ENCODE measurements at places on chromosomes 6 and 20.

DNA sequence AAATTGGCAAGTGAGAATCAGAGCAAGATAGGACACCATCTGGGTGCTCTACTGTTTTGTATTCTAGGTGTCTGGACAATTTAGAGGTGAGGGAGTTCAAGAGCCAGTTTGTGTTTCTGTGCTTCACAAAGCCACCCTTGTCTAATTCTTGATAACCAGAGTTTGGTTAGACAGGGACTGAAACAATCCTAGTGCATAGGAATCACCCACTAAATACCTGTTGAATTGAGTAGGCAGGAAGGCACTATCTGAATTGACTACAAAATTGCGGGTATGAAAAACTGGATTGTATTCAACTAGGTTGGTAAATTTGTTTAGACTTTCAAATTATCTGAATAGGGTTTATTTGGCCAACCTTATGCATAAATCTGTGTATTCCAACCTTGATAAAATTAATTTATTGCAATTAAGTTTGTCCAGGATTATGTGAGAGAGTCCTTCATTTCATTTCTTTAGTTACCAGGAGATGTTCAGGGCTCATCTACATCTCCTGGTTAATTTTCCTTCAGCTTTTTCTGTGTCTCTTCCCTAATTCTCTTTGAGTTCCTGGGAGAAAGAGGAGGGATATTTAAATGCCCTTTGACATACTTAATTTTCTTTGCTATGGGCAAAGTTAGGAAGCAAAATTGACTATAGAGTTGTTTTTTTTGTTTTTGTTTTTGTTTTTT lies 1.7 kb downstream of the TPX2 start:
- DNase-seq, result no peak

GRCh38 chr20:6975311-6975710 lies 207.8 kb downstream of the BMP2 start:
- no peak for DNase-seq

DNA sequence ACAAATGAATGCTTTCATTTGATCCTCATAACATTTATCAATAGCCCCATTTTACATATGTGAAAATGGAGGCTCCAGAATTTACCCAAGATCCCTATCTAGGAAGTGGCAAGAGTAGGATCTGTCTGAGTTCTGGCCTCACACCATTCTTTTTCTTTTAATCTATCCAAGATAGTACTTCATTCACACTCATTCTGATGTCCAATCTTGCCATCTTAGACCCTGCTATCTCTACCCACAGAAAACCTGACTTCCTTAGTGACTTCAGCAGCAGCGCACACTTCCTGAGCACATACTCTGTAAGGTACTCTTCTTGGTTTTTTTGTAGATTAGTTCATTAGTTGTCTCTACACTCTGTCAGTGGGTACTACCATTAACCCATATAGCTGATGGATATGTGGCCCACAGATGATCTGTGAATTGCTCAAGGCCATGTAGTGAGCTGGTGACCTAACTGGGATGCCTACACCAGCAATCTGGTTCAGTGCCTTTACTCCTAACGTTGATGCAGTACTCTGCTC lies 36.3 kb downstream of the COX4I2 start:
- DNase-seq, result no peak

DNA sequence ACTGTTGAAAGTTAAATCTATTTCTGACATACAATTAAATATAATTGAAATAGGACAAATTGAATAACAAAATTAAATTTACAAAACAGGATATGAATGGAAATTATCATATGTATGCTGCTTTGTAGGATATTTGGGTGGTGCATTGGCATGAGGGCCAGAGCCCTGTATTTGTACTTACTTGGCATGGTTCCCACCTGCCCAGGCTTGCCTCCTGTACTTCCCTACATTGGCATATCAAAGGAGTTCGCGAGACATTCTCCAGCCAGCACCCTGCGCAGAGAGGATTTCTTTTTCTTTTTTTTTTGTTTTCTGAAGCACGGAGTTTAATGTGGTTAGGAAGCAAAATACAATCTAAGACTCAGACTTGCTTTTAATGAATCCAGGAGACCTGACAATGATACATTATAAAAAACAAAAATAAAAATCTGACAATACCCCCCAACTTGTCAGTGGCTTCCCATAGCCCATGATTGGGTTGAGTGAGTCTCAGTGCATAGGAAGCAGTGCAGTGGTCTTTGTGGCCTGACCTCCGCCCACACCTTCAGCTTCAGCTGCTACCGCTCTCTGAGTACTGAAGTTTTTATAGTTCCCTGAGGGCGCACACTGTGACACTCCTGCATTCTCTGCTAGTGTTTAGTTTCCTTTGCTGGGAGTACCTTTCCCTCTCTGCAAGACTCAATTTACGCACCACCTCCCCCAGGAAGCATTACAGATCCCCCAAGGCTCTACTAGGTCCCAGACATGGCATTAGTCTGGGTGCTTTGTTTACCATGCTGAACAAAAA lies 440.8 kb downstream of the UTRN start:
- DNase-seq, result no peak

DNA sequence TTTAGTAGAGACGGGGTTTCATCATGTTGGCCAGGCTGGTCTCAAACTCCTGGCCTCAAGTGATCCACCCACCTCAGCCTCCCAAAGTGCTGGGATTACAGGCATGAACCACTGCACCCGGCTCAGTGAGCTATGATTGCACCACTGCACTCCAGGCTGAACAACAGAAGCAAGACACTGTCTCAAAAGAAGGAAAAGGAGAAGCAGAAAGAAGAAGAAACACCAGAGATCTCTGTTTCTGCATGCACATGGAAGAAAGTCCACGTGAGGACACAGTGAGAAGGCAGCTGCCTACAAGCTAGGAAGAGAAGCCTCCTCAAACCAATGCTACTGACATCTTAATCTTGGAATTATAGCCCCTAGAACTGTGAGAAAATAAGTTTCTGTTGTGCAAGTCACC lies 16.0 kb downstream of the ECT2L start:
- no peak for DNase-seq

DNA sequence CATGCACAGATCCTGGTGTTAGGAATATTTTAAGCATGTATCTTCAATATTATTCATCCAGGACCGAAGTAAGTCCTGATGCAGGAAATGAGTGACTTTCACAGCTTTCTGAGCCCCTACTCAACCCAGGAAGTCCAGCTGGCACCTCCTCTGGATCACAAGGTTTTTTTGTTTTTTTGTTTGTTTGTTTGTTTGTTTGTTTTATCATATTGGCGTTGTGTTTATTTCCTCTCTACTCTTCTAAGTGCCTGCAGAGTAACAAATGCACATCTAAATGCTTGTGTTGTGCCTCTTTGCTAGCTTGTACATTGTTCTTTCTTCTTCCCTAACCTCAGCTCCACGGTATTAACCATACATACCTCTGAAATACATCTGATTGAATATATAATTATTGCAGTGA lies 594.3 kb upstream of the ADGRB3 start:
- DNase-seq, result no peak

- no peak for DNase-seq
Measured at GRCh38 chr6:4518506-4518905, 257.7 kb upstream of the CDYL start.

- no peak for DNase-seq
Measured at GRCh38 chr6:161228096-161228495, 45.8 kb downstream of the AGPAT4 start.

DNA sequence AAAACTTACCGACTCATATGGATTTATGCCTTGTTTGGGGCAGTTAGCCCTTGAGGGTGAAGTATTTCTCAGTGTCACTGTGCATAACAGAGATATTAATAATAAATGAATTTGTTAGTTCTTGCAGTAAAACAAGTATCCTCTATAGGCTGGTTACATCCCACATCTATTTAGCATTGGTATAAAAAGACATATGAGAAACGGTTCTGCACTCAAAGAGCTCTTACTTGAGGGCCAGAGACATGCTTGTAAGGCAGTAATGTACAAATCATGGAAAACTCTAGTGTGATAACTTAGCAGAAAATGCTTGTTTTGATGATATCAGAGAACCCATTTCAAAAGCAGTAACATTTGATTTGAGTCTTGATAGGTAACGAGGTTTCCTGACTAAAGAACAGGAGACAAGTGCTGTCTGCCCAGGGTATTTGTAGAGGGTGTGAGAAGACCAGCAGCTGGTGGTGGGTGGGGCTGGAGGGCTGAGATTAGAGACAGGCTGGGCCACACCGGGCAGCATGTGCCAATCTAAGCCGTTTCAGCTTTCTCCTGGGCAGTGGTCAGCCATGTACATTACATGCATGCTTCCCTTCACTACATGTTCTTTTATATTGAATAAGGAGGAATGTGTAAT lies 46.3 kb downstream of the TULP4 start:
- DNase-seq, result no peak

DNA sequence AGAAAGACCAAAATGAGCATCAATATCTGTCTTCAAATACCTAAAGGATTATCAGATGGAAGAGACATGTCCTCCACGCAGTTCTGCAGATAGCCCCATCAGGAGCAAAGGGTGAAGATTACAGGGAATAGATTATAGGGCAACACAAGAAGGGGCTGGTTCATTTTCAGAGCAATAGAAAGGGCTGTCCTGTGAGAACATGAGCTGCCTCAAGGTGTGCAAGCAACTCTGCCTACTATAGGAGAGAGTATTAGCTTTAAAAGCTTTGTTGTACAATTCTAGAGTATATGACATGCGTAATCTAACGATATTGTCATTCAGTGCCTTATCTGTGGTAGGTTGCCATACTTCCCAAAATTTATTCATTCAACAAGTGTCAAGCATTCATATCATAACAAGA lies 112.7 kb downstream of the NRSN1 start:
- DNase-seq, result no peak

DNA sequence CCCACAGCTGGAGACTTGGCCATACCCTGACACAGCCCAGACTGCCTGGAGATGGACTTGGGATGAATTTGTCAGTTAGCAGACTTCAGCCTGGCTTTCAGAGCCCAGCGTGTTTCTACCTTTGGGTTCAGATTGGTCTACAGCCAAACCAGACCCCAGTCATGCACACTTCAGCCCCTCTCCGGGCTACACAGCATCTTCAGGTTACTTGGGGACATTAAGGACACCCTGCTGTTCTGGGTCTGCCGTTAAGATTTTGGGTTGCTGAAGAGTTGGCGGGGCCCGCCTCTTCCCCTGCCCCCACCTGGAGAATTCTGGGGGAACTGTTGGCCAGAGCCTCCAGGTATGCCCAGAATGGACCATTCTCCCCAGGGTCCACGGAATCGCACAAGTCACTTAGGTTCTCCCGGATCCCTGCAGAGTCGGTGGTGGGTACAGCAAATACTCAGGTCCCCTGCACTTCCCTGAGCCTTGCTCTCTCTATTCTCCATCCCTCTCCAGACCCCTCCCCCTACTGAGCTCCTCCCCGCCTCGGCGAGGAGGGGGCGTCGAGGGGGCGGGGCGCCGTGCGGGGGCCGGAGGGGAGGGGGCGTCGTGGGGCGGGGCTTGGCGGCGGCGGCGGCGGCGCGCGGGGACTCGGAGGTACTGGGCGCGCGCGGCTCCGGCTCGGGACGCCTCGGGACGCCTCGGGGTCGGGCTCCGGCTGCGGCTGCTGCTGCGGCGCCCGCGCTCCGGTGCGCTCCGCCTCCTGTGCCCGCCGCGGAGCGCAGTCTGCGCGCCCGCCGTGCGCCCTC lies at the start of gene PTK7:
Gene PTK7, plus strand, starts transcription at position 645 of the 794 bp plus-strand sequence. CDS start 175 bp downstream, outside the sequence.
- no peak for DNase-seq

DNA sequence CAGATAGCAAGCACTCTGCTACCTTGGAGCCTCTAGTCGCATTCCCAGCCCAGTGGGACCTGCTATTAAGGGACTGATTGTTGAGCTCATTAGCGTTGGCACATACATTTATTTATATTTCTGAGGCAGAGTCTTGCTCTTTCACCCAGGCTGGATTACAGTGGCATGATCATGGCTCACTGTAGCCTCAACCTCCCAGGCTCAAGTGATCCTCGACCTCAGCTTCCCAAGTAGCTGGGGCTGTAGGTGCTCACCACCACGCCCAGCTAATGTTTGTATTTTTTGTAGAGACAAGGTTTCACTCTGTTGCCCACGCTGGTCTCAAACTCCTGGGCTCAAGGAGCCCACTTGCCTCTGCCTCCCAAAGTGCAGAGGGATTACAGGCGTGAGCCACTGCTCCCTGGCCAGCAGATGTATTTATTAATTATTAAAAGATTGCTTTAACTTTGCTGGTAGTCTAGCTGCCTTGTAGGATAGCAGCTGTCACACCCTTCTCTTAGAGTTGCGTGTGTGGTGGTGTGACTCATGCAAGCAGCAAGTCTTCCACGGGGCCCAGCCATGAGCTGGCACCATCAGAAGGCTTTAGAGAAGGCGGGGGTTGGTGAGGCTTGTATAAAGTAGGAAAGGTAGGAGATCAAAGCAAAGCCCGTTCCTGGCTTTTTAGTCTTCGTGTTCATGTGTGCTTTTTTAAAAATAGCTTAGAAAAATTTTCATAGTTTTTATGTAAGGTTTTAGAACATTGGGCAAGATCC lies 16.5 kb downstream of the ACTR5 start:
- DNase-seq, result peak; percentile 61

GRCh38 chr6:25862199-25862598 lies 11.8 kb downstream of the SLC17A3 start:
- DNase-seq, result no peak

DNA sequence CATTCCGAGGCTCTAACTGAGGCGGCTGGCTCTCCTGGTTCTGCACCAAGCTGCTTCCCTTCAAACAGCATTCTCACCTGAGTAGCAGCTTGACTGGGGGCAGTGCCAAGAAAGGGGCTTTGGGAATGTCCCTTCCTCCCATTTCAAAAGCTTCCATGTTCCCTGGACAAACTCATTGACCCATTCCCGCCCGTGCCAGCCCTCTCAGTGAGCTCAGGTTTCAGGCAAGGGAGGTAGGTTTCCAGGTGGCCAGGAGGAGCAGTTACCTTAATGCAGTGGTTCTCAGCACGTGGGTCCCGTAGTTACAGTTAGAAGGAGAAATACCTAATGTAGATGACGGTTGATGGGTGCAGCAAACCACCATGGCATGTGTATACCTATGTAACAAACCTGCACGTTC lies 135.2 kb downstream of the ELOVL4 start:
- no peak for DNase-seq

DNA sequence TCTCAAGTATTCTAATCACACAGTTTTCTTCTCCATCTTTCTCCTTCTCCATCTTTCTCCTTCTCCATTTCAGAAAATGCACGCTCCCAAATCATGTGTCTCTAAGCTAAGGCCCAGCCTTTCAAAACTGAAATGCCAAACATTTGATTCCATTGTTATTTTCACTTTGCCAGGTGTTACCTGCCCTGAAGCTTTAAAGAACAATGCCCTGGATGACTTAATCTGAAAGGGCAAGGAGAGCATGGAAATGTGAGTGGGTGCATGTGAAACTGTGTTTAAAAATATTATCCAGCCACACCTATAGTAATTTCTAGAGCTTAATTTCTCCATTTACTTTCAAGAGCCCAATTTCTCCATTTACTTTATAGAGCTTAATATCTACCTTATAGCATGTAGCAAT lies 42.4 kb upstream of the GCLC start:
- DNase-seq, result no peak

DNA sequence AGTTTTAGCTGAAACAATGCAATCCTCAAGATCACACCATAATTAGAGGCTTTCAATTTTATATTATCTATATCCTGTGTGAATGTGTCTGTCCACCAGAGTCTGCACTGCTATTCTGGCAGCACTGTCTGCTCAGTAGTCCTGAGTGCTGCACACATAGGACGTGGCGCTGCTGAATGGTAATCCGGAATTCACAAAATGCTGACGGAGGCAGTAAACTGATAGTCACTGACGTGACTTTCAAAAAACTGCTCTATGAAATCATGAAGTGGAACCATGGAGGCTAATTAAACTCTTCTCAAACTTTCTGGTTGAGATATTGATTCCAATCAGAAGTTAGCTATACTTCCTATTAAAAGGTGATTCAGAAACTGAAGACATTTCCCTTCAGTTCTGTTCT lies 190.8 kb upstream of the NOX3 start:
- DNase-seq, result no peak

All from kidney capillary endothelial cell (primary cell).